ENCODE measurements at places on chromosomes 12 and 14.
A peak's percentile ranks its signal among the peaks of the same experiment; 100 is the strongest.

GRCh38 chr14:99242238-99242637, 29.8 kb downstream of the BCL11B start:
- no peak for DNase-seq

DNA sequence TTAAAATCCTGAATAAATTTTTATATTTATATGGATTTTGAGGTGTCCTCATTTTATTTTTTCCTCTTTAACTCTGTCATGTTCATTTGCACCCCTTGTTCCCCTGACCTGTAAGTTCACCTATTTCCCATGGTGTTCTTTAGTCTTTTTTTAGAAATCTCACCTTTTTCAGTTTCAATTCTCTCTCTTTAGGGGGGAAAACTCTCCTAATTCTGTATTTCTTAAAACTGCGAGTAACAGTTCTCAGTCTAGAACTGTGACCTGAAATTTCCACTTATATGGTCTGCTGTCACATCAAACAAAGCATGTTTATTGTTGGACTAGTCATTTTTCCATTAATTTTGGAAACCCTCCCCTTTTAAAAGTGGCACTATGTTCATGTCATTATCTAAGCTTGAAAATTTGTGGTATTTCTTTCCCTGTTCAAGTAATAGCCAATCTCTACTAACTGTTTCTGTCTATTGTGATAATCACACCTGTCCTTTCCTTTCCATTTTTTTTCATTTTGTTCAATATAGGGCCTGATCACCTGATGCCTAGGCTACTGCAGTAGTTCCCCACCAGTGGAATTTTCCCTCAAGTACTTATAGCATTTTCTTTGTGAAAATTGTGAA, 14.0 kb upstream of the FBXO33 start:
- no peak for DNase-seq

DNA sequence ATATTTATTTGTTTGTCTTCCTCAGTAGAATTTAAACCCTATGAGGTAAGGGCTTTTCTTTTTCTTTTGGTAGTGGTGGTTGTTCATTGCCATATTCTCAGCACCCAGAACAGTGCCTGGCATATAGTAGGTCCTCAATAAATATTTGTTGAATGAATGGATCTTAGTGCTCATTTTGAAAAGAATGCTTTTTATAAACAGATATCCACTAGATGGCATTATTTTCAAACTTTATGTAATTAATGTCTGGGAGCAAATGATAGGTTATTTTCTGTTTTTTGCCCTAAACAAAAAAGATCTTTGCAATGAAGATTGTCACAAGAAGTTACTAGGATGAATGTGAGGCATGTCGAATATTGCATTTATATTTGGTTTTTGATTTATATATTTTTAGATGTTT, 64.1 kb downstream of the RAD51B start:
- no peak for DNase-seq

DNA sequence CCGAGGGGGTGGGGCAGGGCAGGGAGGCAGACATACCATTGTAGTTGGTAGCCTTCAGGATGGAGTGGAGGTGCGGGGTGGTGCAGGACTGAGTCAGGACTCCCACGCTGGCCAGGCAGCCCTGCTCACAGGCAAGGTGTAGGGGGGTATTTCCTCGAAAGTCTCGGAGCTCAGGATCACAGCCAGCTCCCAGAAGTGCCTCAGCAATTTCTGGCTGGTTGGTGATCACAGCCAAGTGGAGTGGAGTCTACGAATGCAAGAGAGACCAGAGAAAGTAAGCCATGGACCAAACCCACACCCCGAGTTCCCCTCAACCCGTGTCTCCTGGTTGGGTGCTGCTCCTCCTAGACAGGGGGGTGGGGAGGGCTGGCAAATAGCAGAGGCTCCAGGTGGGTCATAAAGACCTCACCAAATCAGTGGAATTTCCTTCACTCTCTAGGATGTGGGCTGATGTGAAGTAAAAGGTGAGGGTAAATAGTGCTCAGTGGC, 1.4 kb downstream of the NFKBIA start:
- peak; percentile 56 for DNase-seq

- no peak for DNase-seq
These were observed 267.1 kb downstream of the CACNA1C start for GRCh38 chr12:2319737-2320506.

- no peak for DNase-seq
These were observed 81.4 kb upstream of the ARID2 start for GRCh38 chr12:45648070-45648469.

DNA sequence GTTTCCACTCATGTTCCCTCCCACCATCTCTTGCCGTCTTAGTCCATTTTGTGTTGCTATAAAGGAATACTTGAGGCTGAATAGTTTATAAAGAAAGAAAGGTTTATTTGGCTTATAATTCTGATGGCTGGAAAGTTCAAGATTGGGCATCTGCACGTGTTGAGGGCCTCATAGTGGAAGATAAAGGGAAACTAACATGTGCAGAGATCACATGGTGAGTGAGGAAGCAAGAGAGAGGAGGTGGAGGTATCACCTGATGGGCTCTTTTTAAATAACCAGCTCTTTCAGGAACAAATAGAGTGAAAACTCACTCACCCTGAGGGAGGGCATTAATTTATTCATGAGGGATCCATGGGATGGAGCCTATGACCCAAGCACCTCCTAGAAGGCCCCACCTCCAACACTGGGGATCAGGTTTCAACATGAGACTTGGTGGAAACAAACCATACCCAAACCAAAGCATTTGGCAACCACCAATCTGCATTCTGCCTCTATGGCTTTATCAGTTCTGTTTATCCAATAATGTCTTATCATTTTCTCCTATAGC, 29.5 kb downstream of the MYO1H start:
- no peak for DNase-seq

- no peak for DNase-seq
These were observed 41.4 kb upstream of the PPFIA2 start for GRCh38 chr12:81800298-81801148.

- DNase-seq, result no peak
These were observed 3.9 kb downstream of the BLTP3B start for GRCh38 chr12:100138803-100139098.

GRCh38 chr14:53093206-53093605, 59.9 kb downstream of the DDHD1 start:
- no peak for DNase-seq

DNA sequence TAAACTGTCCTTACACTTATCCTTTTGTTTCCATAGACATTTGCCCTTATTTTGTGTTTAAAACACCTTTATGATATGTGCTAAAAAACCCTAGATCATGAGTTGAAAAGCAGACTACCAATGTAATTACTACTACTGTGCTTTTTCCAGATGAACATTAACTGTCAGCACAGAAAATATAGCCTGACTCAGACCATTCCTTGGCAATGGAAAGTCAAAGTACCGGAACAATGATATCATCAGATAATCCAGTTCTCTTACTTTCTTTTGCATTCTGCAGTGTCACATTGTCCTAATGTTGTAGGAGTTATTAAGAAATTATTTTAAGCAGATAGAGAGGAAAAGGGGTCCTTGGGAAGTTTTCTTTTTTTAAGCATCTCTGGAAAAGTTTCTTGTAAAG, 1189.0 kb upstream of the FLRT2 start:
- no peak for DNase-seq

- no peak for DNase-seq
These were observed 89.8 kb downstream of the CRADD start for GRCh38 chr12:93766796-93767523.

DNA sequence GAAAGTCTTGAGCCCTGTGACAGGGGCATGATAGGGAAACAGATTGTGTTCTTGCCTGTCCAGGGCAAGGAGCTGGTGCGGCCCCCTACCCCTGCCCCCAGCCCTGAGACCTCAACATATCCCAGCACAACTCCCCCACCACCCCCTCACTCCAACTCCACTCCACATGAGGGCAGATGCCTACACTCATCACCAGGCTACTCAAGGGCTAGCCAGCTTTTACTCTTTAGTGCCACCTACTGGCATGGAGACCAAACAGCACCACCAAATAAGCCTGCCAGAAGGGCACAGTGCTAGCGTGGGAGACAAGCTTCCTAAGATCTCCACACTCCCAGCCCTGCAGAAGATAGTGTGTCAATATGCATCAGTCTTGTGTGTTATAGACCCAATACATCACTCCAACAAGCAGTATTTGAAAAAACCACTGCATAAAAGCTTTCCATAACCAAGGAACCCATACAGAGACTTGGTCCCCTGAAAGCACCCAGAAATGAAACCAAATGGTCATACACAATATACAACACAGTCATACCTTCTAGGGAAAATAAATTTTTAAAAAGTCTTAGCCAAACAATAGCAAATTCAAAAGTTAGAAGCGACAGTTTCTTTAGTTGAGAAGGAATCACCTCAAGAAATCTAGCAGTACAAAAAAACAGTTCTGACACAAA, 154.4 kb downstream of the KCNK10 start:
- DNase-seq, result peak; percentile 69

DNA sequence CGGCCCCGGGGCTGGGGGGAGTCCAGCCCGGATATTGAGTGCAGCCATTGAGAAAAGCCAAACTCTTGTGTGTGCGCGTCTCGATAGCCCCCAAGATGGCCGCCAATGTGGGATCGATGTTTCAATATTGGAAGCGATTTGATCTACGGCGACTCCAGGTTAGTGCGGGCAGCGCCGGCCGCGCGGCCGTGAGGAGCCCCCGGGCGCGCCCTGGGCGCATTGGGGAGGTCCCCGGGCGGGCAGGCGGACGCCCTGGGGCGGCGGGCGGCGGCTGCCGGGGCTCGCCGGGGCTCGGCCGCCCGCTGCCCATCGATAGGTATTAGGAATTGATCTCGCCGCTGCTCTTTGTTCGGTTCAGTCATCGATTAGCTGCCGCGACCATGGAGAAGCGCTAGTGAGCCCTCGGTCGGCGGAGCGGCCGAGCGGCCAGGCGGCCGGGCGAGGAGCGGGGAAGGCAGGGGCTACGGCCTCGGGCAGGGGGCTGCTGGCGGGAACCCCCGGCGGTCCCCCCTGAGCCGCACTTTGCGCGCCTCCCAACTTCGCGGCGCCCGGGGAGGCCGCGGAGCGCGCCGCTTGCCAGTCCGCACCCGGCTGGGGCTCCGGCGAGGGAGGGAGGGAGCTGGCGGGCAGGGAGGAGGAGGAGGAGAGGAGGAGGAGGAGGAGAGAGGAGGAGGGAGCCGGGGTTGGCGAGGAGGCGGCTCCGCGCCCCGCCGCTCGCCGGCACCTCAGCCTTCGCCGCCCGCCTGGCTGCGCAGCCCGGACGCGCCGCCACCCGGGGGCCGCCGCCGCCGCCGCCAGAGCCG, 113.9 kb upstream of the MYL2 start:
- DNase-seq, result peak; percentile 23

DNA sequence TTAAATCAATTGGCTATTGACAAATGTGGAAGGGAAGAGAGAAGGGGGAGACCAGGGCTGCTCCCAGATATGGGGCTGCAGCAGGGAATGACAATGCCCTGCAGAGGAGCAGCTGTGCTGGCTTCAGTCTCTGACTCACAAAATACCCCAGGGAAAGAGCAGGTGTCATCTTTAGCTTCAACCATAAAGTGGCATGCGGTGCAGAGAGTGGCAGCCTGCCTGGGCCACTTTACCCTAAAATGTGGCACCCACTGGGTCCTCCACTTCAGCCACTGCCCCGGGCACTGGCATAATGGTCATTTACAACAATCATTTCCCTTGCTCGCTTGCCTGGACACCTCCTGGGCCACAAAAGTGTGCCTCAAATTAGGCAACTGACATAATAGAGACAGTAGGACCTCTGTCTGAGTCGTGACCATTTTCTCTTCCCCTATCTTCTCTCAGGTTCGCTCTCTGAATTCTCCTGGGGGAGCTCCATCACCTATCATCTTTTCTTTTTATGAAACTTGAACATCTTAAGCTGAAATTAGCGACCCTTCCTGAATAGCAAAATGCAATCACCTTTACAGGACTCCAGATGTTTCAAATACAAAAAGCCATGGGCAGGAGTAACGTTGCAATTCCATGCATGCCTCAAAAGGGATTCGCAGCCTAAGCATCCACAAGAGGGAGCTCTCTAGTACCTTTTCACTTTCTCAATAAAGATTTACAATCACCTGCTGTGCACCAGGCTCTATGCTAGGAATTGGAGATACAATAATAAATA, 179.9 kb upstream of the ATF7IP start:
- DNase-seq, result peak; percentile 9

- no peak for DNase-seq
These were observed 2.3 kb upstream of the ZNF705A start for GRCh38 chr12:8154526-8154925.

DNA sequence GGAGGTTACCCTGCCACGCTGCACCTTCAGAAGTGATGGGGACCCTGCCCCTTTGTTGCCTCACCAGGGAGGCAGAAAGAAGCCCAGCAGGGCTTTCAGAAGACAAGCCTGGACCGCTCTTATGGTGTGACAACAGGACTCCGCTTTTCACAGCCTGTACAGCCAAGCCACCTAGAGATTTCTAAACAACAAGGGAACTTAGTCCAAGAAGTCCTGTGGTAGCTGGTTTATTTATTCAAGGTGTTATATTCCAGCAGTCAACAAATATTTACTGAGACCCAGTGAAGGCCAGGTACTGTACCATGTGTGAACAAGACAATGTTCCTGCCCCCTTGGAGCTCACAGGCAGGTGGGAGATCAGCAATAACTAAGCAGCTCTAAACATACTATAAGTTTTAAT, 4.0 kb upstream of the TMEM229B start:
- no peak for DNase-seq

GRCh38 chr12:3253682-3254275, 176.6 kb downstream of the TSPAN9 start:
- no peak for DNase-seq

DNA sequence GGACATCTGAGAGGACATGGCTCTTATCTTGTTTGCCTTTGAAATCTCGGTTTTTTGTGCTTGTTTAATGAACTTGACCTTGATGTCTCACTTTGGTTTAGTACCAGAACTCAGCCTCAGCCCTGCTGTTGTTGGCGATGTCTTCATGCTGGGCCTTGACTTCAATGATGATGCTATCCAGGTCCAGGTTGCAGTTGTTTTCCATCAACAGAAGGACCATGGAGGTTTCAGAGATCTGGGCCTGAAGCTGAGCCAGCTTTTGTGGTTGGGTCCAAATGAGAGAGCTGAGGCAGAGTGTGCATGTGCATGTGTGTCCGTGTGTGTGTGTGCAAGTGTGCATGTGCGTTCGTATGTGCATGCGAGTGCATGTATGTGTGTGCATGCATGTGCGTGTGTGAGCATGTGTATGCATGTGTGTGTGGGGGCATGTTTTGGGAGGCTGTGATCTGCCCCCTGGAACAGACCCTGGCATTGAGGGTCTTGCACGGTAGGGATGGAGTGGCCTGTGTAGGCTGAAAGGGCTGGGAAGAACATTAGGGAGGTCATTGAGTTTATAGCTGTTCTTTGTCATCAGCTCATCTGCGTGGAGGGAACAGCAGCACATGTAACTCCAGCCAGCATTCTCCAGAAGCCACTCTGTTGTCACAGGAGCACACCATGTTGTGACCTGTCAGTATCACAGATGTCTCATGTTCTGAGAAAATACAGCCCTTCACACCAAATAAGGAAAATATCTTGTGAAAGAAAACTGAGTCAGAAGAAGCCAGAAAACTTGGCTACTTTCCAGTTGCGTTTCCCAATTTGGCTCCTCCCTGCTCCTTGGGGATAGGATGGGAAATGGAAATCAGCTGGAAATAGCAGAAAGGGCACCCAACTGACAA, 10.0 kb upstream of the KRT82 start:
- no peak for DNase-seq

DNA sequence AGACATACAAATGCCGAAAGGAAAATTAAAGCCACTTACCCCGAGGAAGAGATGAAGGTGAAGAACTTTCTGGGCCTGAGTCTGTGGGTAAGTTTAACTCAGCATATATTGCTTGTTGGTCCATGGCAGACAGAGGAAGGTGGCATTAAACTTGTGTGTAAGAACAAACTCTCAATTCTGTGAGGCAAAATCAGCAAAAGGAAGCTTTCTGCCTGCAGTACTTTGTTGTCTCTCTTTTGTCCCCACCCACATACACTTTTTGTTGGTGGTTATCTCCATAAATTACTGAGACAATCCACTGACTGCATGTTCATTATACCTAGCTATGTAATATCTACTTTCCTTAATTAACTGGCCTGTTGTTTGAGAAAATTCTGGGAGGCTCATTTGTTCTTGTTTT, at the start of gene KLRB1:
Gene KLRB1, minus strand, starts transcription at position 201 of the 400 bp plus-strand sequence. Its CDS starts 77 bp downstream, at position 124.
- DNase-seq, result no peak

Measured in activated CD4-positive, alpha-beta T cell treated with anti-CD3 and anti-CD28 coated beads, Interleukin-2, amount 50 U/mL, for 48 hours (primary cell).